ENCODE measurements at places on chromosomes 3 and 15.
A peak's percentile ranks its signal among the peaks of the same experiment; 100 is the strongest.

- no peak for DNase-seq
Observed at GRCh38 chr3:71916747-71917369, 131.9 kb upstream of the PROK2 start.

GRCh38 chr15:85976102-85976501 is 103.6 kb upstream of the AGBL1 start:
- no peak for DNase-seq

- peak; percentile 34 for DNase-seq
Observed at GRCh38 chr3:89964347-89964746, 856.9 kb downstream of the EPHA3 start.

- no peak for DNase-seq
Observed at GRCh38 chr3:24972491-24972890, 455.6 kb upstream of the RARB start.

GRCh38 chr3:133932009-133932408 is 36.3 kb upstream of the RAB6B start:
- no peak for DNase-seq

GRCh38 chr3:13322324-13322723 is 97.8 kb downstream of the NUP210 start:
- DNase-seq, result no peak

DNA sequence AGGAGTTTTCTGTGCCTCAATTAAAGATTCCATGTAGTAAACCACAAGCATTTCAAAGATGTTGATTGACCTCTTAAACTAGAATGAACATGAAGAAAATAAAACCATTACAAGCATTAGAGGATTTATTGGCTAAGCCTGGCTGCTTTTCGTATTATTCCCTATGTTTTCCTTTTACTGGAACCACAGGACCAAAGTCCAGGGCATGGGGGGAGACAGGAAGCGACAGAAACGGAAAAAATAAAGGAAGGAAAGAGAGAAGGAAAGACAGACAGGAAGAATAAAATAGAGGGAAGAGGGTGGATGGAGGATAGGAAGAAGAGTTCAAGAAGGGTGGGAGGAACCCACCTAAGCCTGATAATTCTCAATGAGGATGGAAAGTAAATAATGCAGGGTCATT is 169.9 kb downstream of the SHQ1 start:
- DNase-seq, result no peak
